Activated CD4-positive, CD25-positive, alpha-beta regulatory T cell (primary cell): ENCODE measurements at places on chromosomes 7 and 10.

- no peak for DNase-seq
Measured at GRCh38 chr10:10725196-10725595, 292.5 kb upstream of the CELF2 start.

DNA sequence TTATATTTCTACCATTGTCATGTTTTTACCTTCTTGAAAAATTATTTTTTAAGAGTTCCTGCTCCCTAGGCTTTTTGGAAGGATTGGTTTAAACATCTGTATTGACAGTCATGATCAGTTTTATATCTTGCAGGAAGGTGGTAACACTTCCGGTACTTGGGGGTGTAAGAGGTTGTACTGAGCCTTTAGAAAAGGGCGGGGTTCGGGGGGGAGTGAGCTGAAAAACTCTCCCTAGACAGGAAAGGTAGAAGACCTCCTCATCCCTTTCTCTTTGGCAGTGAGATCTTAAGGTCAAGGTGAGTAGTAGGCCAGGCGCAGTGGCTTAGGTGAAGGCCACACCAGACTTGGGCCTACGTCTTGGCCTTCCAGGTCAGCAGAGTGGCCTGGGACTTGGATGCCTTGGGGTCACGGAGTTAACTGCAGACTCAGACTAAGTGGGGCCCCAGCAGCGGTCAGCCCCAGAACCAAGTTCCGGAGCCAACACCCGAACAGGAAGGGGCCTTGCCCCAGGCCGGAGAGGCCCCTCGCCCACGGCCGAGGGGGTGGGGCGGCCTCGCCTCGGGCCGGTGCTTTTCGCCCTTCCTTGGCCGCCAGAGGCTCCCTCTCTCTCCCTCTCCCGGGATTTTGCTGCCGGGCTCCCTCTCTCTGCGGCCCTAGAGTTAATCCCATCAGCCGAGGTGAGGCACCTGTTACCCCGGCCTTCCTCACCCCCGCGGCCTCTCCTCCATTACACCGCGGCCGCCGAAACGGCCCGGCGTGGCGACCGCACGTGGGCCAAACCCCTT, at the start of gene PPP1R9A:
Gene PPP1R9A (plus strand): TSS at position 569 of the 785 bp plus-strand sequence. CDS start 2,520 bp downstream, outside the sequence.
- no peak for DNase-seq

GRCh38 chr10:8311526-8312070, 257.1 kb downstream of the GATA3 start:
- DNase-seq, result no peak

- no peak for DNase-seq
Measured at GRCh38 chr10:89421018-89421476, 6.7 kb downstream of the IFIT5 start.

GRCh38 chr10:34813626-34814222, 1.4 kb downstream of the PARD3 start:
- DNase-seq, result no peak

DNA sequence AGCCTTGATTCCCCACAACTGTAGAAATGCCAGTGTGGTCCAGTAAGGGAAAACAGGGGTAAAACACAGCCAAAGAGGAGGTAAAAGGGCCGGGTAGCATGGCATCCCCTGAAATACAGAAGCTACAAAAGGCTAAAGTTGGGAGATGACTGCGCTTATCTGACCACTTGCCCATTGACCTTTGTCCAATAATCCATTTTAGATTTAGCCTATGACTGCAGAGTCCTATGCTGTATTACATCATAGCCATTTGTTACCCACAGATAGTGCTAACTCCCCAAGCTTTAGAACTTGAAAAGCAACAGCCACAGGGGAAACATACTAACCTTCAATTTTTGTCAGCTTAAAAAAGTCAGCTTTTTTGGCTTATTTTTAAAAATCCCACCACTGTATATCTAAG, 26.2 kb downstream of the MTPN start:
- DNase-seq, result no peak

- DNase-seq, result no peak
Measured at GRCh38 chr10:70683601-70683934, 11.3 kb downstream of the ADAMTS14 start.
